ENCODE measurements at places on chromosomes 1 and 21. TPM values are rescaled to one million over a fixed set of nuclear protein-coding genes. Genes with fewer than 3 reads are reported as not detected.

- DNase-seq = peak; percentile 86
These were observed 11.2 kb downstream of the CSRP1 start for GRCh38 chr1:201495551-201496295.

Gene SH2D2A
- total RNA-seq = 0.40 TPM

Gene LHX8
- not detected for total RNA-seq

DNA sequence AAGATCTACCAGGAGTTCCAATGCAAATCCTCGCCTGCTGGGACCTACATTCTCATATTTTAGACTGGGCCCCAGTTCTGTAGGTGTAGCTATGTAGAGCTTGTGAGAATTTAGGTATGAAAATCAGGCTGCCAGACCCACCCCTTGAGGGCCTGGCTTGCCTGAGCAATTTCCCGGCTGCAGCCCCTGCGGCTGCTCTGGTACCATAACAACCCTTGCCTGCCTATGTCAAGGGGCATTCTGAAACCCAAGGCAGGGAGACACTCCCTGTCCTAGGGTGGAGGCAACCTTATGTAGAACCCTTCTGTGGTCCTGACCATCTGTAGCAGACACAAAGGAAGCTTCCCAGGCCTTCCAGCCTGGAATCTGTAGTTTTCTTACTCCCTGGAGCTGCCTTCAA, 28.4 kb downstream of the VTCN1 start:
- DNase-seq = no peak

- no peak for DNase-seq
These were observed 113.0 kb downstream of the OSBPL9 start for GRCh38 chr1:51729824-51730301.

DNA sequence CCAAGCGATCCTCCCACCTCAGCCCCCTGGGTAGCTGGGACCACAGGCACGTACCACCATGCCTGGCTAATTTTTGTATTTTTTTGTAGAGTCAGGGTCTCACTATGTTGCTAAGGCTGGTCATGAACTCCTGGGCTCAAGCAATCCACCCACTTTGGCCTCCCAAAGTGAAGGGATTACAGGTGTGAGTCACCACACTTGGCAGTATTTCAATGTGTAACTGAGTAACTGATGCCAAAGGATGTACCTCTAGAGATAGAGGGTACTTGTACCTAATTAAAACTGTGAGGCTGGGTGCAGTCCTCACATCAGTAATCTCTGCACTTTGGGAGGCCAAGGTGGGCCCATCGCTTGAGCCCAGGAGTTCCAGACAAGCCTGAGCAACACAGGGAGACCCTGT, 258.7 kb upstream of the DMRTA2 start:
- no peak for DNase-seq

DNA sequence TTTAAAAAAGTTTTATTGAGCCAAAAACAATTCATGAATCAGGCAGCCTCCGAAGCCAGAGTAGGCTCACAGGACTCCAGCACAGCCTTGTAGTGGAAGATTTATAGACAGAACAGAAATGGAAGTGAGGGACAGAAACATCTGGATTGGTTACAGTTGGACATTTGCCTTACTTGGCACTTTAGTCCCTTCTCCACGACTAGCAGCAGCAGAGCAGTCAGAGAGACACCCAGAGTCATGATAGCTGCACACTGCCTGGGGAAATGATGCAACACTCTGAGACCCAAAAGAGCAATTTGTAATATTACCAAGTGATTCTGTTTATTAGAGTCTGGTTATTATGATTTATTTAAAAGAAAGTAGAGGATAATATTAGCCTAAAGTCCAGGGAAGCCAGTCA, 72.2 kb upstream of the KRTAP11-1 start:
- no peak for DNase-seq

Gene SH2D1B
- total RNA-seq = 0.10 TPM

Gene SERPINC1
- not detected for total RNA-seq

Gene AADACL4
- total RNA-seq = not detected

DNA sequence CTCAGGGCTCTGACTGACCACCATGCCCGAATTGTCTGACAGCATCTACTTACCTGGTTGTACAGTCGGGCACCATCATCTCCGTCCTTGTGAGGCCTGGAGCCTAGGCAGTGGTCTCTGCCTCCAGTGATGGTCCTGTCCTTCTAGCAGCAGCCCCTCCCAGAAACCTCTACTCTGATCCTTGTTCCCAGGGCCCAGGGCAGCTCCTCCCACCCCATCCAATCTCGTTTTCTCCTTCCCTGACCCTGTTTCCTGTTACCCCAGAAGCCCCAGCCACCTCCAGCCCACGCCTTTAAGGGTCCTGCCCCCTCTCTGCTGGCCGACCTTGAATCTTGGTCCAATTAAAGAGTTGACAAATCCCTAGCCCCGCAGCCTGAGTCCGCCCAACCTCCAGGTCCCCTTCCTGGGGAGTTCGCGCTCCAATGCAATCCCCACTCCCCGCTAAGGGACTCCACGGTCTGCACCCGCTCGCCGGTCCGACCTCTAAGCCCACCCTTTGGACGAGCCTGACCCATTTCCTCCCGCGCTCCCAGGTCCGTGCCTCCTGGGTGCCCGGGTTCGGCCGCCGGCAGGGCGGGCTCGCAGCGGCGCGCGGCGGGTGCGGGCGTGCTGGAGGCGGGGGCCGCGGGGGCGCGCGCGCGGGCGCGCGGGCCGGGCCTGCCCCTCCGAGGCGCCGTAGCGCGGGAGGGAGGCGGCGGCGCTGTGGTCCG, at the start of gene B4GALT2:
B4GALT2 (plus strand) TSS at position 660 of the 710 bp plus-strand sequence. CDS start 1,951 bp downstream, outside the sequence.
- peak; percentile 49 for DNase-seq

DNA sequence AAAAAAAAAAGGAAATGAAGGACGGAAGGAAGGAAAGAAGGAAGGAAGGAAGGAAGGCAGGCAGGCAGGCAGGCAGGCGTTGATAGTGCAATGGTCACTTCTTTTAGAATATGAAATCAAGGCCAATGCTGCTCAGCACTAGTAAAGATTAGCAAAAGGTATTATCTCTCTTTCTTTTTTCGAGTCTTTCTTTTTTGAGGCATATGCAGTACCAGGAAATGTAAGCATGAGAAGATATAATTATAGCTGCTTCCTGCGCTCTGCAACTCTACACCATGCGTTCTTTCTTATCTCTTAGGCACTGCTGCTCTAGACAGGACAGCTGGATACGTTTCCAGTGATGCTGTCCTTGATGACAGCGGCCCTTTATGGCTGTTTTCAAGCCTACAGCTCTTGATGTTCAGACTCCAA, 1512.5 kb upstream of the B3GALT2 start:
- no peak for DNase-seq

DNA sequence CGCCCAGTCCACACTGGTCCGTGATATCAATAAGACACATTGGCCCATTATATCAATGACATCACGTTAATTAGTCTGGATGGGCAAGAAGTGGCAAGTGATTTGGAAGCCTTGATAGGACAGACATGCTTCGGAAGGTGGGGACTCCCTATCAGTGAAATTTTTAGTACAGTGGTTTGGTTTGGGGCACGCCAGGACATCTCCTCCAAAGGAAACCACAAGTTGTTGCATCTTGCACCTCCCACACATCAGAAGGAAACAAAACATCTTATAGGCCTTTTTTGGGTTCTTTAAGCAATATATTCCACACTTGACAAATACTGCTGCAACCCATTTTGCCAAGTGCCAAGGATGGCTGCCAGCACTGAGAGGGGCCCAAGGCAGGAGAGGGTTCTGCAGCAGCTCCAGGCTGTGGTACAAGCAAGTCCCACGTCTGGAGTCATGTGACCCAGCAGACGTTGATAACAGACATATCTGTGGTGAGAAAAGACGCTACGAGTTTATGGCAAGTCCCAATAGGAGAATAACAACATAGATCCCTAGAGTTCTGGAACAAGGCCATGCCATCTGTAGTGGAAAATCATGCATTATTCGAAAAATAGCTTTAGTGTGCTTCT, 95.3 kb upstream of the DISP3 start:
- no peak for DNase-seq

Measured in ovary (tissue), 10 donors.